ENCODE measurements at places on chromosomes 3 and 15.

DNA sequence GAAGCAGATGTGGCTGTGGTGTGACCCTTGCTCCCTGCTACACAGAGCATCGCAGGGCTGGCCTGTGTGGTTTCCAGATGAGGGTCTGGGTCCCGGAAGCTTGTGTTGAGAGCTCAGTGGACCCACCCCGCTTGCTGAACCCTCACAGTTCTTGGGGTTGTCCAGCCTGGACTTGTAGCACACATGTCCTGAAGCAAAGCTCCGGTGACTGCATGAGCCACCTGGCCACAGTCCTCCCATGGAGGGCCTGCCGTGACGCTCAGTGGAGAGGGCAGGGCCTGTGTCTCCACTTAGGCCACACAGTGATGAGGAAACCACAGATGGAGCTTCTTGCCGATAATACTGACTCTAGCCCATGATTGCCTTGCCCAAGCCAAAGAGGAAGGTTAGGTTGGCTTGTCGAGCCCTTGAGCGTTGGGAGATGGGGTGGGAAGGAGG, 62.6 kb downstream of the RGMA start:
- no peak for DNase-seq

DNA sequence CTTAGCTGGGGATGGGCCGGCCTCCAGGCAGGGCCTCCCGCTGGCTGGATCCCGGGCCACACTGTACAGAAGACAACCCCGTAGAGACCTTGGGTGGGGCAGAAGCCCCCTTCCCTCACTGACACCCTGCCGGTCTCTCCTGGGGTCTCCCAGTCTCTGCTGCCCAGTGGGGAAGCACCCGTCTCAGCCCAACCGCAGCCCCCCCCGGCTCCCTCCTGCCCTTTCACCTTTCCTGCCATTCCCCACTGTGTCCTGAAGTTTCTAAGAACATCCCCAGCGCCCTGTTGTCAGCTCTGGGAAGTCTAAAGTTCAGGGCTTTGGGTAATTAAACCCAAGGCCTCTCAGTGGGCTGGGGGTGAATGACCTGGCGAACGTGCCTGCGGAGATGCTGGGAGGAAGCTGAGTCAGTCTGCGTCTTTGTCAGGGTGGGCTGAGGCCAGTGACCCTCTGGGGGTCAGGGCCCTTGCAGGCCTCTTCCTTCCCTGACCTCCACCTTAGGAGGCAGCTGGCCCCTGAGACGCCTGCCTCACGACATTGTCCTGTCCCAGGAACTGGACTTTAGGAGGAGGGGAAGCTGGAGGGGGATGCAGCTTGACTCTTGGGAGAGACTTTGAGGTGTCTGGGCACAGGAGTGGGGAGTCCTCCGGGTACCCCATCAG, 1.4 kb upstream of the SLC51A start:
- DNase-seq: no peak

GRCh38 chr3:14805961-14806537, 12.7 kb upstream of the FGD5 start:
- no peak for DNase-seq

- no peak for DNase-seq
Observed at GRCh38 chr3:53129344-53129743, 891 bp downstream of the RFT1 start.

DNA sequence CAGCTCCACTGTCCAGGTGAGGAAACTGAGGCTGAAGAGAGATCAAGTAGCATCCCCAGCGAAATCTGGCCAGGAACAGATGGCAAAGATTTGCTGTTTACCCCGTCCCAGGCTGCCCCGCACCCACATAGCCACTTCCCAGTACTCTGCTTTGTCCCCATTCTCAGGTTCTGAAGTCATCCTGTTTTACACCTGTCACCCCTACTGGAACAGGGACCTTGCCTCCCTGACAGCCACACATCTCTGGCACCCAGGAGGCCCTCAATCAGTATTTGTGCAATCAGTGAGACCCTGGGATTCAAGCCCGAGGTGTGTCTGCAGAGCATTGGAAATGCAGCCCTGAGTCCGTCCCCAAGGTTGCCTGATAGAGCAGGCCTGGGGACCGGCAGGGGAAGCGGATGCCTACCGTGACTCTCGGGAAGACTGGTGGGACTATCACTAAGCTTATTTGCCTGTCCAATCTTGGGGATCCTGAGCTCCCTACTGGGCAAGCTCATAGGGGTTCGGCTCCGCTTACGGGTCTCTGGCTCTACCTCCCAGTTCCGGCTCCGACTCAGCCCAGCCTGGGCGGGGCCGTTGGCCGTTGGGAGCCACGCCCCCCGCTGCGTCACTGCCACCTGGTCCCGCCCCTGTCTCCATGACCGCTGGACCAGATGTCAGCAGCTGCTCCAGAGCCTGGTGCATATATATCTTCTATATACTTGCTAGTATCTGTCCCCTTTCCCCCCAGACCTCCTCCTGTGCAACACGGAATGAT, 17.5 kb upstream of the FANCD2 start:
- DNase-seq: no peak

DNA sequence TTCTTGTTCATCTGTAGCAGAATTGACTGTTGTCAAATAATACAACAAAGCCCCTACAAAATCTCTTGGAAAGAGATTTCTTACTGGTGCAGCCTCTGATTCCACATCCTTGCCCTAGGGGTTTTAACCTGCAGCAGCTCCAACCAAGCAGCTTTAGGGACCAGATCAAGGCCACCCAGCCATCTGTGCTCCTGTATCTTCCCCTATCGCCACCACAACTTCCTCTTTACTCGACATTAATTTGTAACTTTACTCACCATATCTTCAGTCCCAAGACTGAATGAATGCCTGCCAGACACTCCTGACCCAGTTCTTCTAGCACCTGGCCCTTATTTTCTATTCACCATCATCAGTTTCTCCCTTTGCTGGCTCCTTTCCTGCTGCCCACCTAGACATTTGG, 156.6 kb upstream of the IL12A start:
- no peak for DNase-seq

DNA sequence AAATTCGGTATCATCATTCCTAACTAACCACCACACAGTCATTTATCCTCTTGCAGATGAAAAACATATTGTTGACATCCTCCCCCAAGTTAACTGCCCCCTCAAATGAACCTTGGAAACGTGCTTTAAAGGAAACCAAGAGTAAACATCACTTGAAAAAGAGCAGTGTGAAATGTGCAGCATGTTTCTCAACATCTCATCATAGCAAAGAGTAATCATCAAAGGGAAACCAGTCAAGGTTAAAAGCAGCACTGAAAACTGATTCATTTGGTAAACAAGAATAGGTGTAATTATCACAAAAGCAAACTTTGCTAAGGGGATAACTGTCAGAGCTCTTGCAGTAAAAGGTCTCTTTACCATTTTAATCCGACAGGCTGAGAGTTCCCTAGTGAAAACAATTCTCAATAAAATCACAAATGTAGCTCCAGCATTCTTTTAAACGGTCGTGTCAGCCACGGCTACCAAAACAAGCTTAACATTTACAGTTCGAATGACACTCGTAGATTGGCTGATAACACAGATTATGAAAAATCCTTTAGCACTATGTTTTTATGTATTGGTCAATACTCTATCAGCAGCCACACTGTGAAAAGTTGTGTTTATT, 461.0 kb downstream of the GBE1 start:
- no peak for DNase-seq

DNA sequence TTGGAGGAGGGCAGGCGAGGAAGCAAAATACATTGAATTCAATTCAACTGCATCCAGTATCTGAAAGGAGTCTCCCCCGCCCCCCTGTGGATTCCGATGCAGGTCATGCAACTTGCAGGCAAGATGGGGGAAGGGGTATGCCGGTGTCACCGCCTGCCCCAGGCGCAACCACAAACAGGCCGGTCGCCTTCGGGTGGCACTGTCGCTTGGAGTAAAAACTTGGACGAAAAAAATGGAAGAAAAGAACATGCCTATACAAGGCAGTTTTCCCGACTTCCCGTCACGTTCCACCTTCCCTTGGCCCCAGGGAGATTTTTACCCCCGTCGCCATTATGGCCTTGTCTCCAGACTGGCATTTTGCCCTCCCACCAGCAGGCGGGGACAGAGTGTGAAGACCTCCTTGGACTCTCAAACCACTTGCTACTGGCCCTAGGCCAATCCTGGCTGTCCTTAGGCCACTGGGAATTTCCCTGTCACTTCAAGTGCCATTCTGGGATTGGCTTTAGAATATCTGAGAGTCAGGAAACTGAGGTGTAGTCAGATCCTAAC, 1.6 kb upstream of the NTRK3 start:
- no peak for DNase-seq

DNA sequence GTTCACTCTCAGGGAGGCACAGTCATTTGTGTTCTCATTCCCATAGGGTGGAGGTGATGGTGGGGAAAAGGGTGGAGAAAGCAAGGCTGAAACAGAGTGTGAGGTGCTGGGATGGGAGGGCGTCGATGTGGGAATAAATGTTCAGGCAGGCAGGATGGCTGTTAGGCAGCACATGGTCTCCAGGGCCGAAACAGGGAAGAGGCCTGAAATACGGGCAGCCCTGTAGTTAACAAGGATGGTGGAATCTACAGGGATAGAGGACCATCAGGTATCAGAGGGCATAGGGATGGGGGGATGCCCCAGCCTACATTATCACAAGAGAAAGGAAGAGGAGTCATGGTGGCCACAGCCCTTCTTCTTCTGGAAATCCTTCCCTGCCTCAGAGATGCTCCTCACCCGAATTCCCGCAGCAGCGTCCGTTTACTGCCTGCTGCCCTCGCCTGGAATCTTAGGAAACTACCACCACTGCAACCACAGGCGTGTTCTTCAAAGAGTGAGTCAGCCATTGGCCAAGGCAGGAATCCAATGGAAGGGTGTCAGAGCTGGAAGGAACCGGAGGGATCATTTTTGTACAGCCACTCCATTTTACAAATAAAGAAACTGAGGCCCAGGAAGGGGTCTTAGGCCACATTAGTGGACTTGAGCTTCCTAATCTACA, 49.7 kb upstream of the POMGNT2 start:
- DNase-seq: no peak

GRCh38 chr15:80563372-80563997, 131.6 kb upstream of the ABHD17C start:
- DNase-seq: no peak

GRCh38 chr3:23728601-23729117, 77.1 kb upstream of the UBE2E1 start:
- DNase-seq: no peak

GRCh38 chr15:100097342-100098127, 244.2 kb downstream of the ADAMTS17 start:
- no peak for DNase-seq

Data from AG09309 (cell line).